NAMALWA (cell line): ENCODE measurements at places on chromosomes 12 and 14.

- DNase-seq, result no peak
These were observed 55.9 kb upstream of the AVPR1A start for GRCh38 chr12:63206909-63207308.

- DNase-seq, result no peak
These were observed 8.3 kb upstream of the CALCOCO1 start for GRCh38 chr12:53735556-53735955.

DNA sequence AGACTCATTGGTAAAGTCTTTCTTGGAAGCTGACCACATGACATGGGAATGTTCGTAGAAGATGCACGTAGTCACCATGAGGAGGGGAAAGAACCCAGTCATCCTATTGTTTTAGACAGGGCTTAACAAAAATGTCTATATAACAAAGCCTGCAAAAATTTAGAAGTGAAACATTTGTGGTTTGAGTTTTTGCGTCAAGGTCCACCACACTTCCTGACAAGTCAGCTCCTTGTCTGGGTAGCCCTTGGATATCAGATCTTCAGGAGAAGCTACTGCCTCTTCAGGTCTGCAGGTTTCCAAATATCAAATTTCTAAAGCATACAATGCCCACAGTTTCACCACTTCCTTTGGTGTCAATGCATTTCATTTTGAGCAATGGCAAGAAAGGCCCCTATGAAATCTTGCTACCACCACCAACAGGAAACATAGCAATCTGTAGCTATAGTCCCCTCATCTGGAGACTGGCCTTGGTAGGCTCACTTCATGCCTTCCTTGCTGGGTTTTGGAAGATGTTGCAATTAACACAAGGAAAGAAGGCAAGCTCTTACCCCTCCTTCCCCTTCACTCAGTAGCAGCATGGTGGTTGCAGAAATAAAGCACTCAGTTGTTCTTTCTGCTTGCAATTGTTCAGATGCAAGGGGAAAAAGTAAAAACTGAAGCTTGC, 235.2 kb downstream of the PCNX1 start:
- no peak for DNase-seq

DNA sequence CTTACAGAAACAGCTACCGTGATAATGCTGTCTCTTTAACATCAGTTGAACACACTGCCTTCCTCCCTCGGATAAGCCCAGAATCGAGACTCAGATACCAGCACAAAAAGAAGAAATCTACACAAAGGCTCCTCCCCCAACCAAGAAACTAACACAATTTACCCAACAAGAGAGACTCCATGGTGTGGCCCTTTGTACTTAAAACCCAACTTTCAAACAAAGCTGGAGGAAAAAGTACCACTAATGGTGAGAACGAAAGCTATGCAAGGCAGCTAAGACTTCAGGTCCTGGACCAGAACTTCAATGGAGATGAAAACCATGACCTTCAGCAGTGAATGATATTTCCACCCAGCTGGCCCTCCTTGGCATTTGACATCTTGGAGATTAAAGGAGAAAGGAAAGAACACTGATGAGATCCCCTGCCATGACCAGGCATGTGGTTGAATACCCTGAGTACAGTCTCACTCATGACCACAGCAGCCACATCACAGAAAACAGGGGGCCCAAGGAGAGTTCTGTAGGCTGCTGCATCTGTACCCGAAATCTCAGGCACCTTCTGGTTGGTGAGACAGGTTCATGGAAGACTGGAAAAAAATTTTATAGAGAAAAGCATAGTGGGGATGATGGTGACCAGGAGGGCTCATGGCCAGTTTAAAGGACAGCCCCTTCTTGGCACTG, 36.7 kb downstream of the RBM19 start:
- DNase-seq, result no peak

DNA sequence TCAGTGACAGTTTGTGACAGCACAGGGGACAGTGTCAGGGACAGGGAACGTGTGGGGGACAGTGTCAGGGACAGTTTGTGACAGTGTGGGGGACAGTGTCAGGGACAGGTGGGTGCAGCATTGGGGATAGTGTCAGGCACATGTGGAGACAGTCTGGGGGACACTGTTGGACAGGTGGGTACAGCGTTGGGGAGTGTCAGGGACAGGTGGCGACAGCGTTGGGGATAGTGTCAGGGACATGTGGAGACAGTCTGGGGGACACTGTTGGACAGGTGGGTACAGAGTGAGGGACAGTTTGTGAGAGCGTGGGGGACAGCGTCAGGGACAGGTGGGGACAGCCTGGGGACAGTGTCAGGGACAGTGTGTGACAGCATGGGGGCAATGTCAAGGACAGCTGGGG, 140.0 kb downstream of the TMEM121 start:
- DNase-seq, result no peak

- no peak for DNase-seq
These were observed 1212.4 kb upstream of the TMEM132C start for GRCh38 chr12:127054531-127054930.

- DNase-seq, result no peak
These were observed 18.0 kb downstream of the DEPDC4 start for GRCh38 chr12:100248886-100249285.

DNA sequence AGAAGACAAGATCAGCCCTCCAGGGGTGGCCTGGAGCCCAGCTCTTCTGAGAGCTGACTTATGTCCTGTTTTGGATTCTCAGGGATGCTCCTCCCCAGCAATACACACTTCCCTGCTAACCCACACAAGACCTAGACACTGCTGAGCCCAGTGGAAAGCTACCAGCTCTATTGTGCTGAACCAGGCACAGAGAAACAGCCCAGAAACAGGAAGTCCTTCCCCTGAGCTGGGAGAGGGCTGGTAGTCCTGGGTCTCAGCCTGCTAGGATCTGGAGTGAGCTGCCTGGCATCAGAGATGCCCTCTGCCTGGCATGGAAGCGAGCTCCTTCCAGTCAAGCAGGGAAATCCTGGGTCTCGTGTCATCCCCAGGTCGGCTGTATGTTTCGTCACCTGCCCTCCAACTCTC, 1.2 kb upstream of the LAG3 start:
- DNase-seq, result no peak

DNA sequence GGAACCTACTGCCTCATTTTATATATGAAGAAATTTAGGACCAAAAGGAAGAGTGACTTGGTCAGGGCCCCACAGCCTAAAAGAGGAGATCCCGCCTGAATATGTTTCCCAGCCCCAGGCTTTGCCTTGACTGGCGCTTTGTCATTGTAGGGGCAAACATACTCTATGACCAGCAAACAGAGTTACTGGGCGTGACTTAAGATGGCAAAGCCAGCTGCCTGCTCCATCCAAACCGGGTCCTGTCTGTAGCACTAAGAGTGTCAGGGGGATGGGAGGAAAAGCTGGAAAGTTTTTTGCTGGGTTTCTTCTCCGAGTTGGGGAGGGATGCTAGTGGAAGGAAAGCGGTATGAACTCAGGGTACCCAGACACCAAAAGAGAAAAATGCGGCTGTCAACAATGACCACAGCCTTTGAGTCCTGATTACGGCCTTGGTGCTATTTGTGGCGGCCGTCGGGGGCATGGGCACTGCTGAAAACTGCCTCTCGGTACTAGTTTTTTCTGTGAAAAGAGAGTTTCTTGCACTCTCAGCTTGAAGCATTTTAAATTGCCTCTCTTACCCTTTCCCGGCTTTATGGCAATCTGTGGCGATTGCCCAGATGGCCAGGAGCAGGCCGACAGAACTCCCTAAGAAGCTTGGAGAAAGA, 82.7 kb downstream of the PRIMA1 start:
- DNase-seq, result no peak

- peak; percentile 69 for DNase-seq
These were observed 216.2 kb downstream of the TTC8 start for GRCh38 chr14:89040460-89041256.

- DNase-seq, result no peak
These were observed 167.4 kb upstream of the RGS6 start for GRCh38 chr14:71764701-71765382.

GRCh38 chr12:52307836-52308805, 13.1 kb downstream of the KRT83 start:
- DNase-seq, result no peak

DNA sequence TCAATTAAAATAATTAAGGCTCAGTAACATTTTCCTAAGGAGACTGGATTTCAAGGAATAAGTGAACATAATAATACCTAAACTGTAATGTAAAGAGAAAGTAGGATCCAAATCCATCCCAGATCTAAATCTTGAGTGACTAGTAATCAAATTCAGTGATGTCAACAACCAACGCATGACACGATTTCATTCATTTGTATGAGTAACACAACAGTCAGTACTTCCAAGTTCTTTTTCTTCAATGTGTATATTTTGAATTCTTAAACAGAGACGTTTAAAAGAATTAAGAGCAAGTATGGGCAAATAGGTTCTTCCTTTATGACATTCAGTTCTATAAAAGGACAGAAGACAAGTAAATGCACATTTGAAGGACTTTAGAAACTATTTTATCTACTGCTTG, 104.3 kb upstream of the CNTN1 start:
- DNase-seq, result no peak

- DNase-seq, result peak; percentile 41
These were observed 103.4 kb upstream of the MAP1LC3B2 start for GRCh38 chr12:116455540-116456329.

GRCh38 chr12:95820096-95820703, 29.6 kb upstream of the NTN4 start:
- DNase-seq, result peak; percentile 23

DNA sequence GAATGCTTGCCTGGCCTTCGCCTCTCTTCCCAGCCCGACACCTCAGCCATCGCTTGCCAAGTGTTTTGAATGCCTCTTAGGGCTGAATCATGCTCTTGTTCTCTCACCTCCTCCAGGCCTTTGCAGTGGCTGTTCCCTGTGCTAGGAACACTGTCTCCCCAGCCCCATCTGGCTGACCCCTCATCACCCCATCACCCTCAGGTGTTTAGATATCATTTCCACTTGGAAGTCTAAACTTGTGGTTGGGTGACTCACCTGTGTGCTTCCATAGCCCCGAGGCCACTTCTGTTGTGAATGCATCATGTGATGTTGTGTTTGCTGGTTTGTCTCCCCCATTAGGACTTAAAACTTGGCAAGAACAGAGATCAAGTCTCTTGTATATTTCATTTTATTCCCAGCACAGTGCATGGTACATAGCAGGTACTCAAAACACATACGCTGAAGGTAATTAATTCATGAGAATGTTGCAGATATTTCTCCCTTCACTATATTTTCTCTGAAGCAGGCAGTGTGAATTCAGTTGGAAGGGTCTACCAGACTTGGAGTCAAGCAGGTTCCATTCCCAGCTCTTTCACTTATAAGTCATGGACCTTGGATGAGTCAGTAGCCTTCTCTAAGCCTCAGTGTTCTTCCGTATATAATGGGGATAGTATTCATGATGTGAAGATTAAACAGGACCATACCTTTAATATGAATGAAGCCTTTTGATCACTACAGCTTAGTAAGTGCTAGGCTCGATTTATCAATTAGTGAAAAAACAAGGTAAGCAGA, 67.8 kb downstream of the HRK start:
- DNase-seq, result no peak

- DNase-seq, result no peak
These were observed 559.9 kb upstream of the ATP2B1 start for GRCh38 chr12:90268574-90268973.

DNA sequence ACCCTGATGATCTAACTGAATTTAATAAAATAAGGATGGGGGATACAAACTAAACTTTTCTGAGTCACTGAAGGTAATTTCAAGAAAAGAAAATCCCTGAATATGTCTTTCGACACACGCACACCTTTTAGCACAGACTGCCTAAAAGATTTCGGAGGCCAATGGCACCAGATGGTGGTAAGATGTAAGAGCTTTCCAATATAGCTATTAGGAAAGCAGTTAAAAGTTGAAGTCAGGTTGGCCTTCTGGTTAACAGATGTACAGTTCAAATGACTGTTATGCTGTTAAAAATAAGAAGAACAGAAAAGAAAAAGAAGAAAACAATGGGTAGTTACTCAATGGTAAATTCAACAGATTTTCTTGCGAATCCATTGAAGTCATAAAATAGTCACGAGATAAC, 80.7 kb upstream of the KRR1 start:
- DNase-seq, result no peak

DNA sequence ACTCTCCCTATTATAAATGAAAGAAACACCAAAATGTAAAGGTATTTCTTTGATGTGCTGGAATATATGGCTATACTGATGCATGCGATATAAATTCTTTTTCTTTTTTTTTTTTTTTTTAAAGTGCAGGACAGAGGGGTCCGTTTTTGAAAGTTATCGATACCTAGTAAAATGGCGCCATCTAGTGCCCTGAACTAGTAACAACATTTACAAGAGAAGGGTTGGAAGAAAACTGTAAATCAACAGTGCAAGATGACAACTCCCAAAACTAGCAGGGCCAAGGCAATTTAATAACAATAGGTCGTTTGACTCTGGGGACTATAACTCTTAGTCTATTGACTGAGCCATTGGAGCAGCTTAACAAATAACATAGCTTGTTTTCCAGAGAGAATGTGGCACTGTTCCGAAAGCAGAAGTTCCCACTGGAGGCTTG, 137.7 kb downstream of the SPTSSA start:
- peak; percentile 53 for DNase-seq

GRCh38 chr12:132955094-132956010, 754 bp downstream of the ZNF605 start:
- DNase-seq, result peak; percentile 80

GRCh38 chr14:30312214-30312613, 246.7 kb upstream of the G2E3 start:
- DNase-seq, result no peak

DNA sequence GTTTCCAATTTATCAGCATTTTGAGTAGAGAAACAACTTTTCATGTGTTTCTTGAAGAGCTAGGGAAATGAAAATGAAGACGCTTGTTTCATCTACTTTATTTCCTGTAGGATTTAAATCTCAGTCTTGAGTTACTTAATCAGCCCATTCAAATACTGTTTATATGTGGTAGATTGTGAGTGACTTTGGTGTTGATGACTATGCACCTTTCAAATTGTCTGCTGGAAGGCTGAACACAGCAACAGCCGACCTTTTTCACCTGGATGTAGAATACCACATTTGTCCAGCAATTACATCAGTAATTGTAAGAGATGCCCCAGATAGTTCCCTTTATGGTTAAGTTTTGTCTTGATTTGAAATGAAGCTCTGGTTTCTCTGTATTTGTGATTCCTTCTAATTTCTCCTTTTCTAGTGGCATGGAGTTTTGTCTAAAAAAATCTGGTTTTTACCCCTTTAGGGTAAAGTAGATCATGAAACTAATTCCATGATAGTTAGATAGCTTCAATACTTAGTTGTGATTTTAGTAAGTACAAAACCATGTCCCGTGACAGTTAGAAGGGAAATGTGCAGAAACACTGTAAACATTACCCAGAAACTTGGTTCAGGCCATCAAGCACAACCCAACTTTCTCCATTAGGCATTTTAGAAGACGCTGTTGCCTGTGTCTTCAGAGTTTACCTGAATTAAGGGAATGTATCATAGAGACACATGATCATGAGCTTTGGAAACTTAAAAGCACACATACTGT, 165.0 kb downstream of the SRGAP1 start:
- DNase-seq, result no peak

GRCh38 chr12:129075460-129076208, 222.4 kb downstream of the GLT1D1 start:
- DNase-seq, result no peak
